Neuronal stem cell (in vitro differentiated cells): ENCODE measurements at places on chromosomes 2 and 18.

DNA sequence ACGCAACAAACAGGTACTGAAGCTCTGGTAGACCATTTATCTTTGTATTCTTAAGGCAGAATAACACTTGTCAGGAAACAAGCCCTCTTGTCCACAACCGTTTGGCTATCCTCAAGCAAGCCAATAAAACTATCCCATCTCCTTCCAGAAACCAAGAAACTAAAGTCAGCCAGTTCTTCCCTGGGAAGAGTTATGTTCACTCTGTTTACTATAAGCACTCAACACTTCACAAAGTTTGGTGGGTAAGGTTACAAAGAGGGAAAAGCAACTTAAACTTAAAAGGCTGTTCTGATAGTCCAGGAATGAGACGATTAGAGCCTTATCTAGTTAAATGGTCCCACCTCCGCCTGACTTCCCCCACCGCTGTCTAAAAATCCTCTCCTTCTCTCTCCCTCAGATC is 25.6 kb downstream of the LRP2 start:
- no peak for DNase-seq

- DNase-seq = no peak
These were observed 1465.7 kb upstream of the PIK3C3 start for GRCh38 chr18:40489301-40489700.

DNA sequence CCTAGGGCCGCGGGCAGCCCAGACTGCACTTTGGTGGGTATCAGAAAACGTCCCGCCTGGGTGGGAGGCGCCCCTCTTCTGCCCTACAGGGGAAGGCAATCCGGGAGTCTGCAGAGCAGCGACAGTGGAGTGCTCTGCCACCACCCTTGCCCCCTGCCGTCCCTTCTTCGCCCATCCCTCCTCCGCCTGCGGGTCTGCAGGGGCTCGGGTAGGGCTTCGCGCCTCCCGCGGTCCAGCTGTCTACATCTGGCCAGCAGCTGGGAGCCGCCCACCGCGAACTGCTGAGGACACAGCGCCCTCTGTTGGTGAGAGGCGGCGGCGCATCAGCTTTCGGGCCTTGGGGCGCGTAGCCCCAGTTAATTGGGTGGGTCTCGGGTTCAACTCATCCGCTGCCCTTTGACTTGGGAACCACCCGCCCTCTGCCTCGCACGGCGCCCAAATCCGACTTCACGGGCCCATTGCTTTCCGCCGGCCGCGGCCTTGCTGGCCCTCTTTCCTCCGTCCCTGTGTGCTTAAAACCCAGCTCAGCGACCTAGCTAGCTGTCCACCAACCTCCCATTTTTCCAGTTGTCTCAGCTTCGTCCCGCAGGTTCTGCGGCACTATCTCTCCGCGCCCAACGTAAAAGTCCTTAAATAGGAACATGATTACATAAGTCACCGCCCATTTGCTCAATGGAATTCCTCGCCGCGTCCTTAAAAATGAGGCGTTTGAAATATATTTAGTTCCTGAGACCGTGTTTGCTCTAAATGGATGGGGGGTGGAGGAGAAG is 17.6 kb downstream of the WNT10A start:
- peak; percentile 67 for DNase-seq

DNA sequence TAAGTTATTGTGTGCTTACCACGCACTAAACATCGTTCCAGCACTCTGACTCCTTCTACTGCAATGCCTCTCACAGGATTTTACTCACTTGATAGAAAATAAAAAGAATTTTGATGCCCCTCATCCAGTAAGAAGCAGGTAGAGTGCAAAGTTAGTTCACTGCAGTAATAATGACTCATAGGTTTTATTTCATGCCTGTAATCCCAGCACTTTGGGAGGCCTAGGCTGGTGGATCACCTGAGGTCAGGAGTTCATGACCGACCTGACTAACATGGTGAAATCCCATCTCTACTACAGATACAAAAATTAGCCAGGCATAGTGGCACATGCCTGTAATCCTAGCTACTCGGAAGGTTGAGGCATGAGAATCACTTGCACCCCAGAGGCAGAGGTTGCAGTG is 190.6 kb downstream of the RAD51AP2 start:
- DNase-seq = no peak

DNA sequence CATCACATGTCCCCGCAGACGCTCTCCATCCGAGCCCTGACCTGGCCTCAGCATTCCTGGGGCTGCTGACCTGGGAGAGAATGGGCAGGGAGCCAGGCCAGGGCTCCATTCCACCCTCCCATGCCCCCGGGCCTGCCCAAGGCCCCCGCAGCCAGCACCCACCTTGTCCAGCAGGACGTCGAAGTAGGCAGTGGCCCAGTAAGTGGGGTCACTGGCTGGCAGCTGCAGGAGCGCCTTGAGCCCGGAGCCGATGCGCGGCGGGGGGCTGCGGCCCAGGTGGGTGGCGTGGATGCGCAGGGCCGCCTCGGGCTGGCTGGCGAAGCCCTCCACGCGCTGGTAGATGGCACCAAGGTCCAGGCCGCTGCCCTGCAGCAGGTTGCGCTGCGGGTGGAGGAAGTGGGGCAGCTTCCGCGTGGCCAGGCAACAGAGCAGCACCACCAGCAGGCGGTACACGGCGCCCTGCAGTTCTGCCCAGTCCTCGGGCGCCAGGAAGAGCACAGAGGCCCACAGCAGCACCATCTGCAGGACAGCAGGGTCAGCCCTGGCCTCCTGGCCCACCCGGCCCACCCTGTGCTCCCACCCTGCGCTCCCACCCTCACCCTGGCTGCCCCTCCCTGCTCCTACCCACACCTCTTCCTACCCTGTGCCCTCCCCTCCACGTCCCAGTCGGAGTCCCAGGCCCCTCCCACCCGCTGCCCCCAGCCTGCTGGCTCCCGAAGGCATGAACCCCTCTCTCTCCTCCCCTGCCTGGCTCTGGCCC is 7.6 kb downstream of the MAB21L4 start:
- no peak for DNase-seq

DNA sequence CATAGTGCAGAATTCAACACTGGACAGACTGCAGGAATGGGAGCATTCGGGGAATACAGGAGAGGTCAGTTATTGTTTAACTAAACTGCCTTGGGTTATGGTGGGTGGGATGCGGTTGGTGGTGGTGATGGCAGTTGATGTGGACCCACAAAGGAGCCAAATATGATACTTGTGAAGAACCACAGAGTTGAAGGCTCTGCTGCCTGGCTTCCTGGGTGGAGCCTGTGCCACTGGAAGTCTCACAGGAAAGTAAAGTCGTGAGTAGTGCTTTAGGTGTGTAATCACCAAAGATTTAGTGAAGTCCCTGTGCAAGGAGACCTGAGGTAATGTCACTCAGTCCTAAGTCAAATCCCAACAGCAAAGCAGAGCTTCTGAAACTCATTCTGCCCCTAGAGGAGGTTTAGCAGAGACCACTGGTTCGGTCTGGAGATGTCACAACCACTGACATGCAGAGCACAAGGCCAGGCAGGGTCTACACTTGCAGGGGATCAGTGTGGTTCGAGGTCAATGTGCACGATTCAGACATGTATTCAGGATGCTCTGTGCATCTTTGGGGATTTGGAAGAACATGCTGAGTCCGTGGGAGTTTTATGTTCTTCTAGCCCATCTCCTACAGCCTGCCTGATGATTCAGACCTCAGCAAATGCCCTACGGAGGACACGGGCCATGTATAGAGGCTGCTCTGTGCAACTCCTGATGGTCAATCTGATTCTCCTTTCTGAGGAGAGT is 1150.9 kb downstream of the RPIA start:
- DNase-seq = no peak

DNA sequence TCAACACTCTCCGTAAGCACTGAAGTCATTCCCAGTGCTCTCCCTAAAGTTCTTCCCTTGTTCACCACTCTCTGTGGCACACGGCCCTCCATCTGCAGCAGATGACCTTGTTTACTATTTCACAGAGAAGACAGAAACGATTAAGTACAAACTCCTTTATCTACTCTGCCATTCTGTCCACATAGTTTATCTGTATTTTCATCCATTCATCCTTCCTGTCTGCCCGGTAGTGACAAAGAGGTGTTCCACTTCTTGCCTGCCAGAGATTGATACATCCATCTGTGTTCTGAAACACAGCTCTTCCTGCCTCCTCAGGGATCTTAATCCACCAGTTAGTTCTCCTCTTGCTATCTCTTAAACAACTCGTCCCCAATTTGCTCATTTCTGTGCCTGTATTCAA is 77.9 kb upstream of the CD226 start:
- no peak for DNase-seq

DNA sequence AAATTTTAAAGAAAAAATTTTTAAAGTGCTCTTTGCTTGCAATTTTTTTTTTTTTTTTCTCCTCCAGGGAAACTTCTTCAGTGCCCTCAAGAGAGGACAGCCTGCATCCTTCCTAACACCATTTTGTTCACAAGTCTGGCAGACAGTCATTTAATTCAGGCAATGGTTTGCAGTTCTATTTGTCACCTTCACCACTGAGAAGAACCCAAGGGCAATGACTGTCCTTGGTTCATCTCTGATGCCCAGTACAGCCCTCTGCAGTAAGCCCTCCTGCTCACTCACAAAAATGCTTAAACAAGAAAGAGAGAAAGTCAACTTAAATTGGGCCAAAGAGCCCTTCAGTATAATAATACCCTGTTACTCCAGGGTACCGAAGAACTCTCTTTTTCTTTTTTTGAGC is 52.4 kb downstream of the TGFA start:
- no peak for DNase-seq

DNA sequence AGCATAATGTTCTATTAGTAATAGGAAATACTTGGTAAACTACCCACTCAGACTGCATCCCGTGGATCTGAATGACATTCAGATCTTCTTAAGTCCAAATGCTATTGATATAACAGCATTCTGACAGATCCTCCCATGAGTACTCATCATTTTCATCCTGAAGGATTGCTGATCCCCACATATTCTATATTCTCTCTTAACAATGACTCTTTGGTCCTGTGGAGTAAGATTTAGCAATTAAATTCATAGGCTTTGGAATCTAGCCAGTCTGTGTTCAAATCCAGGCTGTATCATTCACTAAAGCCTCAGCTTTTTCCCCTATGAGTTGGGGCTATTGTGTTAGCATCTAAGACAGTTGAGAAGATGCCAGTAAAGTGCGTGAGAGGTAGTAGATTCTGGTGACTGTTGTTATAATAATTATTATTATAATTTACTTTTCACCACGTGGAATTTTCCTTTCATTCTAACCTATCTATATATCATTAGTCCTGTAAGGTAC is 591.3 kb upstream of the SYT4 start:
- no peak for DNase-seq

DNA sequence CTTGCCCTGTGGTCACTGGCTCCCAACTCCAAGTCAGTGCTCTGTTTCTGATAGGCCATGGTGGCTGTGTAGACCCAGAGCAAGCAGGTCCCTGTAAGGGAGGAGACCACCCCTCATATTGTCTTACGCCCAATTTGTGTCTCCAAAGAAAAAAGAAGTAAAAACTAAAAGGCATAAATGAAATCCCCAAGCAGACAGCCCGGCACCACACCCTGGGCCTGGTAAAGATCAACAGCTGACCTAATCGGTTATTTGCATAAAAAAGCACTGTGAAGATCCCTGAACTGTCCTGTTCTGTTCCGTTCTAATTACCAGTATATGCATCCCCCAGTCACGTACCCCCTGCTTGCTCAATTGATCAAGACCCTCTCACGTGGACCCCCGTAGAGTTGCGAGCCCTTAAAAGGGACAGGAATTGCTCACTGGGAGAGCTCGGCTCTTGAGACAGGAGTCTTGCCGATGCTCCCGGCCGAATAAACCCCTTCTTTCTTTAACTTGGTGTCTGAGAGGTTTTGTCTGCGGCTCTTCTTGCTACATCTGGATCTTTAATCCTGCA is 364.1 kb upstream of the HS6ST1 start:
- no peak for DNase-seq

DNA sequence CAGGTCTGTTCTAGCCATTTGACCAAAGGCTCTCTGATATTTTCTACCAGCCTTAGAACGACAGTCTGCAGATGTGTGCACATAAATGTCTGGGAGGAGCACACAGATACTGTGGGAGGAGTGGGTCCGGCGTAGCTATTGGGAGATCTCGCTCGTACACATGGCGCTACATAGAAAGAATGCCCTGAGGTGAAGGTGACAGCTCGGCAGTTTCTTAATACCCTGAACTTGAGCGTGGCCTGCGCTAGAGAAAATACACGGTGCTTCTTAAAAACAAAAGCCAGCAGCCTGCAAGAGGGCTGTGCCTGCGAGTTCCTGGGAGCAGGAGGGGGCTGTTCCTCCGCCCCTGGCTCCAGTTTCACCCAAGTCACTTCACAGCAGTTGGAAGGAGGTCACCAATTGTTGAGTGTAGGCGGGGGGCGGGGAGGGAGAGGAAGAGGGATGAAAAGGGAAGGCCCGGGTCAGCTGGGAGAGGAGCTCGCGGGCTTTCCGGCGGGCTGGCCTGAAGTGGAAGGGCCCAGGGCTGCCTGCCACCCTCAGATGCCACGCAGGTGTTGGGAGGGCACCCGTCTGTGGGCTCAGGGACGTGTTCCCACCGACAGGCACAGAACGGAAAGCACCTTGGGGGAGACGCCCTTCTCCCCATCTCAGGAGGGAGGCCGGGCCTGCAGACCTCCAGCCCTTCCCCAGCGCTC is 124.7 kb upstream of the ZNF516 start:
- peak; percentile 77 for DNase-seq
